Stimulated activated CD4-positive, alpha-beta T cell treated with anti-CD3 and anti-CD28 coated beads, Interleukin-1b, Interleukin-23, amount 100 ng/mL, for 4 hours (primary cell): ENCODE measurements at places on chromosomes 7 and 10.

GRCh38 chr7:47474211-47474936 lies 107.5 kb downstream of the TNS3 start:
- no peak for DNase-seq

DNA sequence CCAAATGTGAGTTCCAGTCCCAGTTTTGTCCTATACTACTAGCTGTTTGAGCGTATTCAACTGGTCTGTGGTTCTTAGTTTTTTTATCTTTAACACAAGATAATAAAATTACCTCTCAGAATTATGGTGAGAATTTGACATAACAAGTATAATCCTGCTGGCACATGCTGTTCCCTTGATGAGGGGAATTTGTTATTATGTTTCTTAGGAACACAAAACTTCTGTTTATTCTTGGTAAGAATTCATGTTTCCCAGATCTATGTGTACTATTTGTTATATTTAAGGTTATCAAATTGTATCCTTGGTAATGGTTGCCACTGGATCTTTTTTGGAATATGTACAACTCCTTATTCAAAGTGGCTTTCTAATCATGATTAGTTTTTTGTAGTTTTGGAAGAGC lies 335.6 kb downstream of the ADK start:
- no peak for DNase-seq

DNA sequence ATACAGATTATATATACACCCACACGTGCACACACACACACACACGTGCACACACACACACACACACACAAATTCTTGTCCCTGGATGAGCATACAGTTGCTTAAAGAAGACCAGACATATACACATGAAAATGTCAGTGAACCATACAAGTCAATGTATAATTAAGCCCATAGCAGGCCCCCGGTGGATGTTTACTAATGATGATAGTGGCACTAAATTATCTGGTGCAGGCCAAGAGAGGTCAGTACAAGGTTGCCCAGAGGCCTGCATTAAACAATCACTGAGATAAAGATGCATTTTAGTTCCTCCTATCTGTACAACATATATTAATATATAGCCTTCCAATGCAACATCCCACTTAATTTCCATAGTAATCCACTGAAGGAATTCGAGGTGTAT lies 860.5 kb downstream of the LRMDA start:
- no peak for DNase-seq

GRCh38 chr7:92851732-92852131 lies 15.4 kb upstream of the CDK6 start:
- DNase-seq: no peak

DNA sequence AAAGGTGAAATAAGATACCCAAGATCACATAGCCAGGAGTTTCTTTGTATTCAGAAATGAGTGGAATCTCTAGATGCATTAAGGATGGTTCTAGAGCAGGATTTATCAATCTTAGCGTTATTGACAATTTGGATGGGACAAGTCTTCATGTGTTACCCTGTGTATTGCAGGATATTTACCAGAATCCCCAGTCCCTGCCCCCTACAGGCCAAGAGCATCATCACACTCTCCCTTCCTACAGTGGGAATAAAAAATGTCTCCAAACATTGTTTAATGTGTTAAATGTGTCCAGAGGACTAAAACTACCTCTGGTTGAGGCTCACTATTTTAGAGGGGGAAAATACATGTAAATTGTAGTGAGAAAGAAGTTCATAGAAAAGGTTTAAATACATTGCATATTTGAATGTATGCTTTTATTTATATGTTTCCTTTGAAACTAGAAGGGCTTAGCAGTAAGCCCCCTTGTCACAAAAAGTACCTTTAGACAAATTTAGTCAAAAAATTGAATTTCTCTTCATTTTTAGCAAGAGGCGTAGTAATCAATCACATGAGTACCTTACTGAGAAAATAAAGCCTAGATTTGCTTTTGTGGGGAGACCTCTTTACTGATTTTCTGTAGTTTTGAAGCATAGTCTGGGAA lies 141.2 kb downstream of the MLLT10 start:
- no peak for DNase-seq

DNA sequence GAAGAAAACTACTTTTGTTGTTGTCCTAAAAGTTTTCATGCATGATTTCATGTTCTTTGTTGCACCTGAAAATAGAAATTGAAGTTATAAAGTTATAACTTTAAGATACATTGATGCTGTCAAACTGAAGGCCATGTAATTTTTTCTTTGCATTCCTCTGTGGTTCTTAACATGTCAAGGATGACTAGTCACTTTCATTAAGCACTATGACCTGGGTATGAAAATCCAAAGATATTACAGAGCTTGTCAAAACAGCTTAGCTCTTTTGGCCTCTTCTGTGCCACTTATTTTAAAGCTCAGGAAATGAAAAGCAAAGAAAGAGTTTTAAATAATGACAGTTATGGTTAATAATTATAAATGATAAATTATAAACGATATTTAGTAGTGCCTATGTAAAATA lies 241.6 kb upstream of the CACNA2D1 start:
- no peak for DNase-seq

DNA sequence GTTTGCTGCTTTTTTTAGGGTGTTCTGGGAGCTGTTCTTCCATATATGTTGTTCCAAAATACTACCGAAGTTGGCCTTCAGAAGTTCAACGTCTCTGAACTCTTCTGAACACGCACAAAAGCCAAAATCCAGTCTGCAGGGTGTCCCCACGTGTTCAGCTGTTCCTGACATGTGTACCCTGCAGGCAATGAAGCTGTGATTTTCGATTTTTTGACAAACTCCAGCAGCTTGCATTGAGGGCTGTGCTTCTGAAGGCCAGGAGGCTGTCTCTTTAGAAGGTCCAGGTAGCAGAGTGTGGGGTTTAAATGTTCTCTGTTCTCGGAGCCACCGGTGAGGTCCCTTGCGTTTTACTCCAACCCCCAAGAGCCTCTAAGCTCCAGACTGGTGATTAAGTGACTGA lies 145.0 kb downstream of the PRPF18 start:
- DNase-seq: no peak

DNA sequence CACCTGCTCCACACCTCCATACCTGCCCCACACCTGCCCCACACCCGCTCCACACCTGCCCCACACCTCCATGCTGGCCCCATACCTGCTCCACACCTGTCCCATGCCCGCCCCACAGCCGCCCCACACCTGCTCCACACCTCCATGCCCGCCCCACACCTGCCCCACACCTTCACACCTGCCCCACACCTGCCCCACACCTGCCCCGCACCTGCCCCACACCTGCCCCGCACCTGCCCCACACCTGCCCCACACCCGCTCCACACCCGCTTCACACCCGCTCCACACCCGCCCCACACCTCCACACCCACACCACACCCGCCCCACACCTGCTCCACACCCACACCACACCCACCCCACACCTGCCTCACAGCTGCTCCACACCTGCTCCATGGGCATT lies 53.0 kb downstream of the PARP12 start:
- no peak for DNase-seq

DNA sequence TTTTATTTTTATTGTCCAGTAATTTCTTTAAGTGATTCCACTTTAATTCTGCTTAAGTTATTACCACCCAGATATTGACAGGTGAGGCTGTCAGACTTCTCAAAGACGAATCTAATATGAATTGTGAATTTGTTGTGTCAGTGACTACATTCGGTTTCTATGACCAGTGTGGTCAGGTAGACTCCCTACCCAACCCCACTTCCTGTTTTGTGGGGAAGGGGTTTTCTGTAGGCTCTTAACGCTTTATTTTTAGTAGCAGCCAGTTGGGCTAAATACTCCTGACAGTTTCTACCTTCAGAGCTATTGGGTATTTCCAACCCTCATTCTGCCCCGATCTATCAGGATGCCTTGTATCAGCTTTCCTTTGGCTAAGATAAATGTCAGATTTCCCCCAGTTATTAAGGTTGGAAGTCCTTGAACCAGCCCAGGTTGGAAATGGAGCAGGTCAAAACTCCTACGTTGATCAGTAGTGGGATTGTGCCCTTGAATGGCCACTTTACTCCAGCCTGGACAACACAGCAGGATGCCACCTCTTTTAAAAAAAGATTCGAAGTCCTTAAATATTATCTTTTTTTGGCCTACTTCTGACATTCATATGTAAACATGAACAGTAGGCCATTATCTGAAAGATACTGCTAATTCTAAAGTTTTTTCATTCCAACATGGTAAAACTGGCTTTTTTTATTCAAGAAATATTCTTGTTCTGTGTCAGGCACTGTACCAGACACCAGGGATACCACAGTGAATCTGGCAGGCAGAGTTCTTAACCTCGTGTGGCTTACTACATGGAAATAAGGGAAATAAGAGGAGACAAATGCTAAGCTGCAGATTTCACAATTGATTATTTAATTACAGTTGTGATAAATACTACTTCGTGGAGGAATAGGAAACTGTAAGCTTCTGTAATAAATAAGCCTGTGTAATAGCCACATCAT lies 133.3 kb upstream of the SAMD8 start:
- no peak for DNase-seq

- DNase-seq: no peak
Observed at GRCh38 chr7:157972914-157973313, 614.7 kb downstream of the PTPRN2 start.

GRCh38 chr10:108365541-108365940 lies 1201.0 kb upstream of the SORCS1 start:
- DNase-seq: no peak

DNA sequence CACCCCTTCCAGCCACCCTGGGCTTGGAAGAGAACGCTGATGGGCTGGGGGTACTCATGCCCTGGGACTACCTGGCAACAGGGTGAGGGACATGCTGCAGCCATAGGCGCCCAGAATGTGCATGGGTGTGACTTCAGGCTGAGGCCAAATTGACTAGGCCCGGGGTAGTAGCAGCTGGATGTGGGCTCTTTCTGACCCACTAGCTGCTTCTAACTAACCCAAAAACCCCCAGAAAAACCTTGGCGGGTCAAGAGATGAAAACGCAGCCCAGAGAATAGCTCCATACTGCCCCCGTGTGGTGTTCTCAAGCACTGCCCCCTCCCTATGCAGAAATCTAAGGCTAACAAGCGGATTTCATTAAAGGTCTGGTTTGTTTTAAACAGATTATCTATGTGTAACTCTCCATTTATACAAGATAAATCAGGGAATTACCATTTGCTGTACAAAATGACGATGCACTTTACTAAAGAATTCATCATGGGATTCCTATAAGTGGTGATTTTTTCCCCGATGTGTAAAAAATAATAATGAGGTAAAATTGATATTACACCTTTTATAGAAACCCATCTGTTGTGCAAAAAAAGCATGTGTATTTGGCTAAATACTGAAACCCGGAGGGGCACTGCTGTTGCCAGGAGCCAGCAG lies 4.2 kb downstream of the SMARCD3 start:
- no peak for DNase-seq

DNA sequence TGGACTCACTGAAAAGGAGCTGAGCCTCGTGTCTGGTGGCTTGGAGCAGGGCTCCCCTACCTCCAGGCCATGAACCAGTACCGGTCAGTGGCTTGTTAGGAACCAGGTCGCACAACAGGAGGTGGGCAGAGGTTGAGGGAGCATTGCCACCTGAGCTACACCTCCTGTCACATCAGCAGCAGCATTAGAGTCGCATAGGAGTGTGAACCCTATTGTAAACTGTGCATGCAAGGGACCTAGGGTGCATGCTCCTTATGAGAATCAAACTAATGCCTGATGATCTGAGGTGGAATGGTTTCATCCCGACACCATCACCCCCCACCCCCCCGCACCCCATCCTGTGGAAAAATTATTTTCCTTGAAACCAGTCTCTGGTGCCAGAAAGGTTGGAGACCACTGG lies 50.4 kb downstream of the TSPAN15 start:
- DNase-seq: no peak

- no peak for DNase-seq
Observed at GRCh38 chr7:116776610-116777289, 85.6 kb upstream of the CAPZA2 start.

GRCh38 chr7:7309203-7309602 lies 126.9 kb downstream of the C1GALT1 start:
- no peak for DNase-seq

- no peak for DNase-seq
Observed at GRCh38 chr7:27723085-27723484, 16.9 kb upstream of the TAX1BP1 start.

- DNase-seq: no peak
Observed at GRCh38 chr10:12238821-12239220, 42.8 kb downstream of the CDC123 start.

GRCh38 chr10:7942316-7942715 lies 112.2 kb upstream of the GATA3 start:
- no peak for DNase-seq

GRCh38 chr7:139061416-139061815 lies 25.6 kb upstream of the ZC3HAV1L start:
- DNase-seq: no peak

DNA sequence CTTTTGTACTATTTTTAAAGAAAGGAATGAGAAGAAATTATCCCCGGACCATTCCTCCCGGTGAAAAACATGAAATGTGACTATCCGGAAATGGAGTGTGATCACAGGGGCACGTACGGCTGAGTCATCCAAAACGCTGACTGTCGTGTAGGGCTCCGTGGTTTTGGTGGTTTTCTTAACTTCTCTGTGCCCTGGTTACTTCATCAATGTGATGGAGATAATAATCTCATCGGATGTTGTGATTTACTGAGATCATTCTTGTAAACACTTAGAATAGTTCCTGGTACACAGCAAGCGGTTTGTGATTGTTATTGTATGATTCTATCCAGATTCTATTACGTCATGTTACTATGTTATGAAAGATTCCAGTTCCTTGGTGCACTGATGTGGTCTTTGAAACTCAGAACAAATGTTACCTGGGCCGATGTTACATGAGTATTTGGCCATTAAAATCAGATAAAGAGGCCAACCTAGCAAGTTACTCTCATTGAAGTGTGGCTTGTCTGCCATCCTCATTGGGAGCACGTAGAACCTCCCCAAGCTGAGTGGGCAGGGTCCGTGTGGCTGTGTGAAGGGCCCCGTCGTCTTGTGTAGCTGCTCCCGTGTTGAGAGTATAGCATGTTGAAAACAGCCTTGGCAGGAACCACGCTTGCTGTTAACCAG lies 99.5 kb downstream of the CAMK1D start:
- peak; percentile 40 for DNase-seq

- DNase-seq: no peak
Observed at GRCh38 chr7:1715671-1716074, 45.6 kb downstream of the ELFN1 start.
